Gastroesophageal sphincter (tissue), 4 donors: ENCODE measurements at places on chromosomes 4 and X.
A peak's percentile ranks its signal among the peaks of the same experiment; 100 is the strongest.

GRCh38 chr4:110071466-110071865 is 126.9 kb downstream of the ELOVL6 start:
- ATAC-seq, result no peak

GRCh38 chr4:164337219-164337944 is 416.5 kb upstream of the SMIM31 start:
- ATAC-seq, result no peak

- ATAC-seq, result peak; percentile 62
Measured at GRCh38 chr4:153486281-153487151, 20.4 kb downstream of the TMEM131L start.

DNA sequence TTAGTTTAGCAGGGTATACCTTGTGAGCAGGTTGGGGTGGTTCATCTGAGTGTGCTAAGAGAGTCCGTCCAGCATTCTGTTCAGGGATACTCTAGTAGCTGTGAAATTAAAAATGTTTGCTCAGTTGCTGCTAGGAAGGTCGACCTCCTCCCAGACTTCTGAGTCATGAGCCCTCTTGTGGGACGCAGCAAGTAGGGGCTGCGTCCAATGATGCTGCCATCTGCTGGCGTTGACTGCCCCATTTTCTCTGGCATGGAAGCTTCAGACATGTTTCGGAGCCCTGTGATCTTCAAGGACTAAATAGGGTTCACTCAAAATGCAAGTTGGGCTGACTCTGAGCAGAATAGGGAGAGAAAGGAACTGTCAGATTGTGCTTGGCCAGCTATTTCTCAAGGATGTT is 201.0 kb upstream of the ARSJ start:
- no peak for ATAC-seq

GRCh38 chr4:5750946-5751665 is 40.1 kb downstream of the EVC start:
- no peak for ATAC-seq

GRCh38 chrX:10047631-10048030 is 80.5 kb downstream of the CLDN34 start:
- ATAC-seq, result no peak

- no peak for ATAC-seq
Measured at GRCh38 chrX:12400218-12400617, 261.9 kb downstream of the FRMPD4 start.

DNA sequence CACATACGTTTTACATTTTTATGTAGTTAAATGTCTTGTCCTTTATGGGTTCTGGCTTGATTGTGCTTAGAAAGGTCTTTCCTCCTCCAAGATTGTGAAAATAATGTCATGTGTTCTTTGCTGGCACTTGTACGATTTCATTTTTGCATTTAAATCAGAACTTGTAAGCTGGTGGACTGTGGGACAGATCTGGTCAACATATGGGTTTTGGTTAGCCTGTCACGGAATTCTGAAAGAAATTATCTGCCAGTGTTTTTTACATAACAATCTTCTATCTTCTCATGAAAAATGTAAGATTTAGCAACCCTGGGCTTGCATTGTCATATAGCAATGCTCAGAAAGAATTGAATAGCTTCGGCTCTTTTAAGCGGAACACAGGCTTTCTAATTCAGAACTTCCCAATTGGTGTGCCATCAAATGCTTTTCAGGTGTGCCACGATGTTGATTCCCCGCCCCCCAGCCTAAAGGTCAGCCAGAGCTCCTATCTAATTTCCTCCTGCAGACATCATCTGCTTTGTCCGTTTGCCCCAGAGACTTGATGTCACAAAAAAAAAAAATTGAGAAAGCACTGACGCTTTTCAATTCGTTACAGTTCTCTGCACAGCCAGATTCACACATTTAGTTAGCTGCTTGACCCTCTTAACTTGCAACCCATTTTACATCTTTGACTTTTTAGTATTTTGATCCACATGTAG is 16.2 kb downstream of the AFF1 start:
- ATAC-seq, result no peak

DNA sequence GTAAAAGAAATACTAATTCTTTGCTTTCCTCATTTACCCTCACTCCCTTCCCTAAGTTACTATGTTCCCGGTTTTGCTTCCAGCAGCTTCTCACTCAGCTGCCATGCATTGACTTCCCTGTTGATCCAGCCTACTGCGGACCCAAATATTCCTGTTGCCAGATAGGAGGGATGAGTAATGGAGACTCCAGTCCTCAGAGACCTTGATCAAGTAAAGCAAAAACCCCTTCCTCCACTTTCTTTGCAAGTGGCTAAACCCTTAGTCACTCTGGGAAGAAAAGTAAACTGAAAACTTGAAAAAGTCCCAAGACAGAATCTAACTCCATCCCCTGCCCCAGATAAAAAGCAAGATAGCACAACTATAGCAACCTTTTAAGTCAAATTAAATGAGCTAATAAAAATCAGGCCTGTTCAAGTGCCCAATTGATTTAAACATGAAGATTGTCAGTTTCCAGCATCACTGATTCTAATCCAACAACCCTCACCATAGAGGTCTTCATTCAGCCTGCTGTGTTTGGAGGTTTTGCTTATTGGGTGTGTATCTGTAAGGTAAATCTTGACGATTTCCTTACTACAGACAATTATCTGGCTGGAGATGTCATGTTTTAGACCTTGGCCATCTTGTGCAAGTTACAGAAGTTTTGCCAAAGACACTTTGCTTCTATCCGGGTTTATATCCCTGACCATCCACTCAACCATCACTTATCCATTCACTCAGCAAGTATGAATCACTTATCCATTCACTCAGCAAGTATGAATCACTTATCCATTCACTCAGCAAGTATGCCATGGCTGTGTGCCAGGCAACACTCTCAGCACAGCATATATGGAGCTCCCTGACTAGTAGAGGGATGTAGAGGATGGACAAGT is 17.6 kb downstream of the FGFBP1 start:
- ATAC-seq, result peak; percentile 79

DNA sequence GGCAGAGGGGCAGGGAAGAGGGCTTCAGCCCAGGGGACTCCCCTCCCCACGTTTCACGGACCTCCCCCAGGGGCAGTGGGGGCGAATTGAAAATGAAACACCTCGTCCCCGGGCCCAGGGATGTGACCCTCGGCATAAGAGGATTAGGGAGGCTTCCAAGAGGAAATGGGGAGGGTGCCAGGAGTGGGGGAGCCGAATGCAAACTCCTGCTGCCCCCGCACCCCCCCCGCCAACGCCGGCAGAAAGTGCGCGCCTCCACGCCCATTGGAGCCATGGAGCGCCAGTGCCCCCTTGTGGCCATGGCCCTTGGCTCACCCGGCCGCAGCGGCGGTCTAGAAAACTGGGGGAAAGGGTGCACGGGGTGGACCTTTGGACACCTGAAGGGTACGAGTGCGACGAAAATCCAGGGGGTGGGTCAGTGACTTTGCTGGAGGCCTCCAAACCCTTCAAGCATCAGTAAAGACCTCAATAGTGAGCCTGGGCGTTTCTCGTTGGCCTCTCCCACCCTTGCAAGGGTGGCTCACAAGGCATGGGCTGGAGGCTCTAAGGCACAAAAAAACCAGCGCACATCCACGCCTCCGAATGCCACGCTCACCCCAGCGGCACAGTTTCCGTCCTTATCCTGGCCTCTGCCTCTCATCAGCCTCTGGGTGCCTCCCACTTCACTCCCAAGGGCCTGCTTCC is 120.8 kb upstream of the PJA1 start:
- peak; percentile 76 for ATAC-seq

DNA sequence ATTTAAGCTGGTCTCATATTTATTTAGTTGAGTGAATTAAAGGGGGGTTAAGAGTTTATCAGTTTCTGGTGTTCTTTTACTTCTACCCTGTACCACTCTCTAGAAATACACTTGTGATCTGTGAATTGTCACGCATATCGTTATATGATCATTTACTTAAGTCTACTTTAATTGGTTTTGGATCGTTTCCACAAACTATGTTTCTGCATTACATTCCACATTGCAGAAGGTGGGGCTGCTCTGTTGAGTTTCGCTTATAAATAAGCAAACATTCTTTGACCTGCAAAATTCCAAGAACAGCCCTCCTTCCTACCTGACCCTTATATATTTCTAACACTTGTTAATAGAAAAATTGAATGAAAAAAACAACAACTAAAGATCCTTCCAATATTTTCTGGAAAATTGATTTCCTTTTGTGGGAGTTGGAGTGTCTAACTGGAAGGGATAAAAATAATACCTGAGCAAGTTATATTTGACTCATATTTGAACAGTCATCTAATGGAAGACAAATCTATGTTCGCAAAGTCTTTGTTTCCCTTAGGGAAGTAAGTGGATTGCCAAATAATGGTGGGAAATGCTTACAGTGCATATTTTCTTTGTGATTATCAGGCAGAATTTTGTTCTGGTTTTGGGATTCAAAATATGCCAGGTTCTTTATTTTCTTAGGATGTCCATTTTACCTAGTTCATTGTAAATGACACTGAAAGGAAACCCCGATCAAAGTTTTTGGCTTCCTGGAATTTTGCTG is 152.7 kb downstream of the RELL1 start:
- ATAC-seq, result no peak

DNA sequence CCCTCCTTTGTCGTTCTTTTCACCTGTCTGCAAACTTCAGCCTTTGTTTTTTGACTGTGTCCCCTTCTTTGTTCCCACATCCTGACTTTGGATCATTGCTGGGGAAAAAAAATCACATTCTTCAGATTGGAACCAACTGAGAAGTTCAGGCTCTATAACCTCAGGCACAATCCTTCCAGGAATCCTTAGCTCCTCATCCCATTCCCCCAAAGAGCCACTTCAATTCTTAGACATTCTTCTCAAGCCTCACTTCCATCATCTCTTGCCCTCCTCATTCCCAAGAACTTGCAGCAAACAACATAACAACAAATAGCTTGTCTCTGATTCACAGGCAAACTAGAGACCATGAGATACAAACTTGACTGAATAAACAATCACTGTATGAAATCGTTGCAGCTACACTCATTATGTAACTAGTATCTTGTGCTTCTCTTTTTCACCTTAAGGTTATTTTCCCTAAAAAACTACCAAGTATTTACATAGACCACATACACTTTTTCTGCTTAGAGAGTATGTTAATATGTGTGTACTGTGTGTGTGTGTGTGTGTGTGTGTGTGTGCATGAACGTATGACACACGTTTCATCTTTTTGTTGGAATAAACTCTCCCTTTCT is 26.4 kb upstream of the PGM2 start:
- no peak for ATAC-seq

GRCh38 chrX:53223068-53223693 is 1.8 kb downstream of the KDM5C start:
- no peak for ATAC-seq

- no peak for ATAC-seq
Measured at GRCh38 chrX:129590596-129590995, 50.5 kb downstream of the OCRL start.

DNA sequence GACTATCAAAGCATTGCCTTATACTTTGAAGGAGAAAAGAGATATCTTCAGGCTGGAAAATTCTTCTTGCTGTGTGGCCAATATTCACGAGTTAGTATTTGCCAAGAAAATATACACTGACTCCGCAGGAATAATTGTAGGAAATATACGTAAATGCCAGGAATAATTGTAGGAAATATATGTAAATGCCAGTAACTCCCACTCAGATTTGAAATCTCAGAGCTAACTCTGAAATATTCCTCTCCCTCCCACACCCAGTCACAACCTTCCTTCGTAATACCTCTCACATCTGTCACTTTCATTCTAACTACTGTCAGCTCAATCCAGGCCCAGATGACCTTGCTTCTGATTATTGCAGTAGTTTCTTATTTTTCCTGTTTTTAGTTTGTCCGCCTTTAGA is 73.5 kb downstream of the WDR19 start:
- no peak for ATAC-seq

DNA sequence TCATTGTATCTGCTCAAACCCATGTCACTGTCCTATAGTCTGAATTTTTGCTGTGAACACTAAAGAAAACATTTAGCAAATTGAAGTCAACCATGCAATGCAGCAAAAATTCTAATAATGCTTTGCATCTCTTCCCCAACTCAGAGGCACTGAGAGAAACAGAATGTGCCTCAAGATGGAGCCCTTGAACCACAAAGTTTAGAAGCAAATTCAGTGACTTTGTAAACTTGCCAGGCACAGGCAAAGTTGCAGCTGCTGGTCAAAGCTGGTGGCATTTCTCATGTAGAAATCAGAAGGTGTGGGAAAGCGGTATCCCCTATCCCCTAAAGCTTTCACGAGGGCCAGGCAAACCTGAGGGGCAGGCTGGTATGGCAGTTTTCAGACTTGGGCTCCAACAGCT is 121.7 kb upstream of the DIPK2B start:
- peak; percentile 63 for ATAC-seq
